Activated T-helper 9 cell treated with anti-CD3 and anti-CD28 coated beads, Interleukin-2, amount 50 U/mL, for 16 hours (primary cell): ENCODE measurements at places on chromosomes 3 and 15.

- DNase-seq, result no peak
Measured at GRCh38 chr3:111618945-111619344, 23.8 kb upstream of the ZBED2 start.

DNA sequence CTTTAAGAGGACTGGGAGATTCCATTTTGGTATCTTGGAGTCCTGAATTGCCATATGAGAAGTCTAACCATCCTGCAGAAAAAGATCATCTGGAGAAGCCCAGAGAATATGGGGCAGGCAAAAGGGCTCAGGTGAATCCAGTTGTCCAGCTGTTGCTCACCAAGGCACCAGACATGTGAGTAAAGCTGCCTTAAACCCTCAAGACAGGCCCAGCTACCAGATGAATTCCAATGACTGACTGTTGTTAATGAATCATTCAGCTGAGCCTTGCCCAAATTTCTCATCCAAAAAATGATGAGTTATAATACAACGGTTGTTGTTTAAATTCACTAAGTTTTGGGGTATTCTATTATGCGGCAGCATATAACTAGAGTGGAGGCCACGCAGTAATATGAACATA, 22.0 kb upstream of the NANOGP8 start:
- DNase-seq, result no peak

GRCh38 chr15:44427756-44428724, 611 bp downstream of the CTDSPL2 start:
- DNase-seq, result no peak

GRCh38 chr3:46261926-46262594, 19.8 kb downstream of the CCR3 start:
- DNase-seq, result no peak

DNA sequence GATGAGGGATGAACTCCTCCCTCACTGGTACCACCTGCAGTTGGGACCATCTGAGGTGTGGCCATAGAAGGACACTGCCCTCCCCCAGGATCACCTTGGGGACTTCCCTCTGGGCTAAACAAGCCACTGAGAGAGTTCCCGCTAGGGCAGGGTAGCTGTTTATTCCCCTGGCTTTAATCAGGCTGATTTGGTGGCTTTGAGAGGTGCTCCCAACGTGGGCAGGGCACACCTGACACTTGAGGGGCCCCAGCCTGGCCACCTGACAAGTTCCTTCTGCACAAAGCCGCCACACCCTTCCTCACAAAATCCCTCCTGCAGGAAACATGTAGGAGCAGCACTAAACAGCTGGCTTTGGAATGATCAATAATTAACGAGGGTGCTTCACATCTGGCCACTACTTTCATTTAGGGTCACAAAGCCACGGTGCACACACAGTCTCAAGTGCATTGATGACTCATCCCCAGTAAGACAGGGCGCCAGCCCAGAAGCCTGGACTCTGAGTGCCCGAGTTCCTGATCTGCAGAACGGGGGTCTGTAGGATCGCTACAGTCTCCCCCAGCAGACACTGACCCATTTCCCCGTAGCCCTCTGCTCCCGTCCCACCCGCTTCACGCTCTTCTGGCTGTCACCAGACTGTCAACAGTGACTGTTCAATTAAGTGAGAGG, 75.1 kb downstream of the ATP10A start:
- DNase-seq, result no peak

DNA sequence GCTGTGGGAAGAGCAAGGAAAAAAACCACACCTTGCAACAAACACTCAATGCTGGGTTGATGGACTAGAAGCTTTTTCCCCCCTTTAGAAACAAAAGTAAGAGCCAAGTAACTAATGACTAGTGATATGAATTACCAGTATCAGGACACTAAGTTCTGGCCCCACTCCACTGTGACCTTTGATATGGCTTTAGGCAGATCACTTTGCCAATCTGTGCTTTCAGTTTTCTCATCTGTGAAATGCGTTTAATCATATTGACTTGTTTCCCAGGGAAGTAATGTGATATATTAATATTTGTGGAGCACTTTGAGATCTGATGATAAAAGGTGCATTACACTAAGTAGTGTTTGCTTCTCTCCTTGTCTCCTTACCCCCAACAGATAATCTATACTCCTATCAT, 319.3 kb upstream of the SATB1 start:
- DNase-seq, result no peak

DNA sequence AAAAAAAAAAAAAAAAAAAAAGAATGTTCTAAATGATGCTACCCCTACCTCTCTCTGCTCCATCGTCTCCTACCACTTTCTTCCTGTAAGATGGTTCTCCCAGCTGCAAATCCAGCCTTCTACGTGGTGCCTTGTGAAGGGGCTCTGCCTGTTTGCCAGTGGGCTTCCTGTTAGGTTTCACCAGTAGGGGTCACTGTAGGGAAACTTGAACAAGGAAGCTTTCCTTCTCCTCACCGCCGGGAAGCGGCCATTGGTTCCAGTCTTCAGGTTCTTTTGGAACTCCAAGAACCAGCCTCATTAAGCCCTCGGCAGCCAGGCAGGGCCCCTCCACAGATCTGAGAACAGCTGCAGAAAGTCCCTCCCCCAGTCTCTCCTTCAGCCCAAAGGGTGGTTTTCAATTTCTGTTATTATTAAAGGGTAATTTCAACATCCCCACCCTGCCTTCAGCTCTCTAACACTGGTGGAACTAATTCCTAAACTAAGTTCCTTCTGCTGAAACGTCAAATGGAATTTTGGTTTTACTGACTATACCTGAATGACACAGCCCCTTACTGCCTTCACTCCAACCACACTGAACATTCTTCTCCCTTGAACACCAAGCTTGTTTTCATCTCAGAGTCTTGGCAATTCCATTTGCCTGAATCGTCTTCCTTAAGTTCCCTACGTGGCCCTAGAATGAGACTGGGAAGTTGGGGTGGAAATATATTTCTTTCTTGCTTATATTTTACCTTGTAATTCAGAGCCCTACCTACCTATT, 13.5 kb downstream of the MCCC1 start:
- DNase-seq, result no peak

- DNase-seq, result no peak
Measured at GRCh38 chr3:143769616-143770015, 78.7 kb downstream of the SLC9A9 start.

DNA sequence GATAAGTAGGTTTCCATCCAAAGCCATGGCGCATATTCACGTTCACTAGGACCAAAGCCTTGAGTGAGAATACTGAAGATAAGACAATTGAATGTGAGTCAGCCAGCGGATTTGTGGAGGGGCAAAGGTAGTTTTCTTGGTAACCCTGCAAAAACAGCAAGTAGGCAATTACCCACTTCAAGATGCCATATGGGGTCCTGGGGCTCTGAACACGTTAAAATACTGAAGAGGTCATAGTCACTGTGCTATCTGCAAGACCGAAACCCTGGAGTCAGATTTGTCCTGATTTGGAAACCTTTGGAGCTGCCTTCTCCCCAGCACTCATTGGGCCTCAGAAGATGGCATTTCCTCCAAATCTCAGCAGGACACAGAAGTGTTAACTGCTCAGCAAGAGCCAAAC, 646.9 kb upstream of the LMCD1 start:
- no peak for DNase-seq

DNA sequence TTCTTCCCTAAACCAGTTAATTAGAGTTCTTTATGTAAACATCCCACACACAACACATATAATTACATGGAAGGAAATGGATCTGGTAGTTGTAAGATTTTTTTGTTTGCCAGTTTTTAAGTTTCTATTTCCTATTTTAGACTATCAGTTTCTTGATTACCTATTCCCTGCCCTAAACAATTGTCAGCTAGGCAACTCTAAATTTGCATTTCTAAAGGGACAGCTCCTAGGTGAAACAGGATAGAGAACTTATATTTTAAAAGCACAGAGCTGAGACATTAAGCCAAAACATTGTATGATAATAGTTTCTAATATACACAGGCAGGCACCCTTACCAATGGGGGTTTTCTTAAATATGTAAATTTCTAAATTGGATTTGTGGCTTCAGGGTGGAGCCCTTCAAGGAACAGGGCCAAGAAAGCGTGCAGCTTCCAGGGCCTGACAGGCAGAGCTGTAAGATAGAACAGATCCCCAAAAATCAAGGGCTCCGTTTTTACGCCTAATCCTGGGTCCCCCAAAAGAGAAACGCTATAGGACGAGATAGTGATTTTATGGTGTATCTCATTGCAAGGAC, 8.9 kb downstream of the LEKR1 start:
- no peak for DNase-seq

- no peak for DNase-seq
Measured at GRCh38 chr3:130755666-130756065, 9.0 kb upstream of the PIK3R4 start.

DNA sequence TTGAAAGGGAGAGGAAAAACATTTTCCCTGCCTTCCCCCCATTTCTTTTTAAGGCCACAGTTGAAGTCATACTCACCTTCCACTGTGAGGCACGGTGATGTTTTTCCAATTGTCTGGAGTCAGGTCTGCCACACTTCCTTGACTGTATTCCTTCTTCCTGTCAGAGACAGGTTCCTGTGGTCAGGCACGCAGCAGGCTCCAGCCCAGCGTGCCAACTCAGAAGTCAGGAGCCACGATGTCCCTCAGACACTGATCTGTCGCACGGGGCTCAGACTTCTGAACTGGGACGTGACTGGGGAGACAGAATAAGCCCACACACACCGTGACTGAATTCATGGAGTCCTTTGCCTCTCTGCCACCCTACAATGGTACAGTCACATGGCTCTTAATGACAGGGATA, 41.2 kb upstream of the ADAMTS9 start:
- no peak for DNase-seq

DNA sequence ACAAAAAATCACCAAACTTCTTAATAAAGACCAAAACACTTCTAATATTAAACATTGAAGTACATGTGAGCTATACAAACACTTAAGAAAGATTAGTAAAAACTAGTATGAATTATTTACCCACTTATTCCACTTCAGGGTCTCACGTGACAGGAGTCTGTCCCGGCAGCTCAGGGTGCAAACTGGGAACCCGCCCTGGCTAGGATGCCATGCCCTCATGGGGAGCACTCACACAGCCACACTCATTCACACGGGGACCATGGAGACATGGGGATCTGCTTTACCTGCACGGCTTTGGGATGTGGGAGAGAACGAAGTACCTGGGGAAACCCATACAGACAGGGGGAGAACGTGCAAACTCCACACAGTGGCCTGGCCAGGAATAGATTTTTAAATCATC, 179.3 kb upstream of the UBE3A start:
- no peak for DNase-seq

GRCh38 chr15:94829887-94830884, 598.8 kb downstream of the MCTP2 start:
- no peak for DNase-seq

DNA sequence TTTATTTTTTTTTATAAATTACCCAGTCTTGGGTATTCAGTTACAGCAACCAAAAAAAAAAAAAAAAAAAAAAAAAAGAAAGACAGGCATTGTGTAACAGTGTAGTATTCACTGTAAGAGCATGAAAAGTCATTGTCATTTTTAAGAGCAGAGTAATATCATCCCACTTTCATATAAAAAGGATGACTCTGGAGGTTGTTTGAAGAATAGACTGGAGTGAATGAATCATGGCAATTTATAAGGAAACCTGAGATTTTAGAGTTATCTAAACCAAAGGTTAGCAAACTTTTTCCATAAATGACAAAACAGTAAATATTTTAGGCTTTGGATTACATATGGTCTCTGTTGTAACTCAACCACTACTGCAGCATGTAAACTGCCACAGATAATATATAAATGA, 794.9 kb downstream of the NTRK3 start:
- DNase-seq, result no peak

DNA sequence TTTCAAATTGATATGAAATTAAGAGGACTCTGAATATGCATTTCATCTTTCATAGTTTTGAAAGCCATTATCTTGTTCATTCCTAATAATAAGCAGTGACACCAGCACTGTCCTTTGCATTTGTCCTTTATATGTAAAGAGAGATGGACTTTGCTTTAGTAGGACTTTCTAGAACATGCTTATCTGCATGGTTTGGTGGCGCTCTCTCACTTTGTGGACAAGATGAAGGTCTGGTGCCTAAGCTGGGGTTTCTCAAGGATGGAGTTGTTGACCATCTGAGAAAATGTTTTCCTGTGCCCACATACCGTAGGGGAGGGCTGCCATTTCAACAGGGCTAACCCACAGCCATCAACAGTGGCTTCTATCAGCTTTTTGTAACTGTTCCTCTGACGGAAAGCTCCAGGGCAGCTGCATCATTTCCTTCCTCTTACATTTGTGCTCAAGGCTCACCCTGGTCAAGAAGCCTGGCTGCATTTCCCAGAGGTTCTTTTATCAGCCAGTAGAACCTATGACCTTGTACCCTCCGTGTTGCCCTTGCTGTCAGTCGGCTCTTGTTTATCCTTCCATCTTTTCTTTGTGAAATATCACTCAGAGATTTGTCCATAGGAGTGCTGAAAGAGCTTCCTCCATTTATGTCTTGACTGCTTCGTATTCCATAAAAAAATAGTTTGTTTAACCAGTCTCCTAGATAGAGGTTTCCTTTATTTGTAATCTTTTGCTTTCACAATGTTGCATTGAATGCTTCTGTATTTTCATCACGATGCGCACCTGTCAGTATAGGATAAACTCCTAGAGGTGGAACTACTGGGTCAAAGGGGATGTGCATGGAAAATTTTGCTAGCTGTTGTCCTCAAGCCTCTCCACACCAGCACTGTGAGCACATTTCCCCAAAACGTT, 44.6 kb downstream of the ABHD2 start:
- no peak for DNase-seq

- DNase-seq, result no peak
Measured at GRCh38 chr15:94298364-94298763, 67.0 kb downstream of the MCTP2 start.

- no peak for DNase-seq
Measured at GRCh38 chr3:174439331-174440252, 419.5 kb upstream of the NAALADL2 start.

GRCh38 chr15:95989392-95989791, 341.1 kb upstream of the NR2F2 start:
- no peak for DNase-seq

GRCh38 chr15:85150130-85150480, 168.4 kb downstream of the PDE8A start:
- no peak for DNase-seq

GRCh38 chr3:197994736-197995135, 34.7 kb downstream of the LMLN start:
- no peak for DNase-seq

DNA sequence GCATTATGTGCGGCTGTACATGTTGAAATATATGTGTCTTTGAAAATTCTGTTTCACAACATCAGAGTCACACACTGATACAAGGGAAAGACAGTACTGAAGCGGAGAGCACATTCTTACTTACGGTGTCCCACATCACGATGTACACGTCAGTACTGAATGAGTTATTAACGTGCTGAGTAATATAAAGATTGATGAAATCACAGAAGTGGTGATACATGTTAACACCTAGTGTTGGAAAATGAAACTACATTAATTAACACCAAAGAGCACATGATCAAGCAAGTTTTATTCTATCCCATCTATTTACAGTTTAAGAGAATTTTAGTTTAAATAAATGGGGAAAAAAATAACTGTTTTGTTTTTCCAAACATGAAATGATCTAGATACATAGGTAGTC, 15.6 kb downstream of the EOGT start:
- DNase-seq, result no peak

- no peak for DNase-seq
Measured at GRCh38 chr15:28920781-28921331, 35.1 kb downstream of the APBA2 start.
